ENCODE measurements at places on chromosomes 6 and 20. TPM values are rescaled to one million over a fixed set of nuclear protein-coding genes. Genes with fewer than 3 reads are reported as not detected.

GRCh38 chr6:83365931-83366330 is 64.9 kb downstream of the ME1 start:
- no peaks in the 10 kb centered on the region for H3K36me3 ChIP-seq
- no peaks in the 10 kb centered on the region for H3K4me1 ChIP-seq
- no peaks in the 10 kb centered on the region for H3K27me3 ChIP-seq
- no peak for DNase-seq
- no peak overlapping the region for H3K27ac ChIP-seq

- peak; percentile 75 for DNase-seq
- peaks cover 59% of the 10 kb centered on the region for H3K36me3 ChIP-seq
- peak within 1 kb of the TSS; percentile 87 for H3K27ac ChIP-seq
- peak within 1 kb of the TSS; percentile 96 for H3K4me3 ChIP-seq
- peaks cover 41% of the 10 kb centered on the region for H3K4me1 ChIP-seq
- no peaks in the 10 kb centered on the region for H3K27me3 ChIP-seq
Observed at GRCh38 chr6:44257025-44257752, at the start of gene SLC35B2. Gene SLC35B2, minus strand, starts transcription at chr6:44257528. Its CDS starts 118 bp downstream, at chr6:44257410.

DNA sequence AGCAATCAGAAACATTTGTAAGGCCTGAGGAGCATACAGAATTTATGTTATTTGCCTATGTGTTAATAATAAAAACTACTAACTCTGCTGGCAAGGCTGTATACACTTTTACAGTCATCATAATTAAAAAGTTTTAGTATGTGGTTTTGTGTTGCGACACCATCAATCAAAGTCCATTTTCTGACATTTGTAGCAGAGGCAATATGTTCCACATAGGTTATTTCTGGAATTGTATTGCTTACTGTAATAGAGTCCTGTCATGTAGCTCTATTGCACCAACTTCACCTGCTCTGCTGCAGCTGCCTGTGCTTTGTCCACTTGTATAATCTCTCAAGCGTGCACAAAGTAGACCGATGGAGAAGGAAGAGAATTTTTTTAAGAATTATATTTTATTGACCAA is 501.8 kb downstream of the HACE1 start:
- DNase-seq = no peak
- H3K4me3 ChIP-seq = no peak overlapping the region
- no peaks in the 10 kb centered on the region for H3K36me3 ChIP-seq
- H3K4me1 ChIP-seq = no peaks in the 10 kb centered on the region
- H3K27ac ChIP-seq = no peak overlapping the region

DNA sequence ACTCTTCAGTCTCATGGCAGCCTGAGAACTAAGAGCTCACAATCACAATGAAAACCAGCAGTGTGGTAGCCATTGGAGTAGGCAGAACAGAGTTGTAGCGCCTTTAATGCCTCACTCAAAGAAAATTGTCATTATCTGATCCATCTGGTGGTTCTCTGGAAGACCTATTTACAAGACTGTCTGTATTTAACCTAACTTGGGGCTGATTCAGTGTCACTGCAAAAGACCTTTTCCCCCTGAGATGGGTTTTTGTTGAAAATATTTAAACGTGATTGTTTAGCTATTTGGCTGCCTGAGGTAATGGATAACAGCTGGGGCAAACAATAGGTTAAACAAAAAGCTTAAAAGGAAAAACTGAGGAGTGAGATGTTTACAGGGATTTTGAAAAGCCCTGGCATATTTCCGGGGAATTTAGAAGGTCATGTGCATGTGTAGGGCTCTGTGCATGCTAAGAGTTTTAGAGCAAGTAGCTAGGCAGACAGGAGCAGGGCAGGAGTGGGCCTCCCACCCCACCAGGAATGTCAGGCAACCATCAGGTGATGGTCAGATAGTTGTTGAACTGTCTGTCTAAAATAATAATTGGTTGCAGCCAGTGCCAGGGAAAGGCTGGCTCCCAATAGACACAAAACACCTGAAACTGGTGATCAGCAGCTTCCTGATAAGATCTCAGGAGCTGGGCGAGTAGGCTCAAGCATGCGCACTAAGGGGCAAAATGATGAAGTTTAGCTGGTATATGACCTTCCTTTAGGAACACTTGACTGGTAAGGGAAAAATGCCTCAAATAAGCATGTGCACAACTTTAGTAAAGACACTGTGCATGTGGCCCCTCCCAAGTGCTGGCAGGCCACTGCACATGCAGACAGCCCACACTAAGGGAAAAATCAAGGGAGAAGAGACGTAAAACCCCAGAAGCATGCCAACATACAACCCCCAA is 70.8 kb upstream of the AKIRIN2 start:
- no peak overlapping the region for H3K4me3 ChIP-seq
- no peak for DNase-seq
- H3K36me3 ChIP-seq = no peaks in the 10 kb centered on the region
- H3K27ac ChIP-seq = no peak overlapping the region

GRCh38 chr6:17865243-17865642 is 122.2 kb downstream of the KIF13A start:
- H3K4me3 ChIP-seq = no peak overlapping the region
- no peak for DNase-seq
- no peak overlapping the region for H3K27ac ChIP-seq
- no peaks in the 10 kb centered on the region for H3K36me3 ChIP-seq

GRCh38 chr6:6392214-6393068 is 72.0 kb upstream of the F13A1 start:
- peaks cover 10% of the 10 kb centered on the region for H3K4me1 ChIP-seq
- H3K4me3 ChIP-seq = no peak overlapping the region
- no peak for DNase-seq
- H3K27ac ChIP-seq = no peak overlapping the region
- no peaks in the 10 kb centered on the region for H3K36me3 ChIP-seq

DNA sequence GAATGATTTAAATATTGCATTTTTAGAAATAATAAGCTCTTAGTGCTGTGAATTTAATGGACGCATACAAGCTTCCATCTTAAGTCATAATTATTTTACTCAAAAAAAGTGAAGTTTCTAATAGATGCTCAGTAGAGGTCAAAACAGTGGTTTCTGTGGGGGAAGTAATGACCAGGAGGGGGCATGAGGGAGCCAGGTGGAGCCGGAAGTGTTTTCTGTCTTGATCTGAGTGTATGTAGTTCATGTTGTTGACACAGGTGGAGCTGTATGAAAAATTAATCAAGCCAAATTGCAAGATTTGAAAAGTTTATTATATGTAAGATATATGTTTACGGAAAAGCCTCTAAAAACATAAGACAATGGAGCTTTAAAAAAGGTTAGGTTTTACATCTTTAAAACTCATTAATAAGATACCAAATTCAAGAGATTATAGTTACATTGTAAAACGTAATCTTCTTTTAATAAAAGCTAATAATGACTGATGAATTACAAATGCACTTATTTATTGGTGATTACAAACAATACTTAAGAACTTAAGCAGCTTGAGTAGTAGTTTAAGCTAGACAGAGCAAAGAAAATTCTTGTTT is 68.0 kb downstream of the PLAGL1 start:
- no peak for DNase-seq
- no peak overlapping the region for H3K27ac ChIP-seq
- no peaks in the 10 kb centered on the region for H3K36me3 ChIP-seq

- H3K36me3 ChIP-seq = no peaks in the 10 kb centered on the region
- H3K4me1 ChIP-seq = no peaks in the 10 kb centered on the region
- no peak overlapping the region for H3K4me3 ChIP-seq
- no peaks in the 10 kb centered on the region for H3K27me3 ChIP-seq
- DNase-seq = no peak
Observed at GRCh38 chr20:61861054-61861841, 204.4 kb downstream of the TAF4 start.

DNA sequence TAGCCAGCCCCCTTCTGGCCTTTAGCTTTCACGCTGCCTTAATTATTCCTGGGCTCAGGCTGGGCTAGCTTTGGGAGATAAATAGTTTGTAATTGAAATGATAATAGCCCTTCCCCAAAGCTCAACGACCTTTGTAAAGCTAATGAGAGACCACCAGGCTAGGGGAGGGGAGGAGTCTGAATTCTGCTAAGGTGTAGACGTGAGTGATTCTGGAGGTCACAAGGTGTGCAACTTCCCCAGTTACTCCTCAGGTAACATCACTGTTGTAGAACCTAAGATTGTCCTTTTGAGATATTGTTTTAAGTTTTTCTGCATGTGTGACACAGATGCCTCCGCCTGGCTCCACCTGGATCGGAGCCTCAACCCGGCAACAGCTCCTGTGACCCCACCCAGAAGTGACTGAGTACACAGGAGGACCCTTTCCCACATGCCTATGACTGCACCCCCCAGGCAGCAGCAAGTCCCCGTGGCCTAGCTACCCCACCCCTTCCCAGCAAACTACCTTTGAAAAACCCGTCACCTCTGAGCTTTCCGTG is 5.8 kb upstream of the GPR31 start:
- H3K4me1 ChIP-seq = no peaks in the 10 kb centered on the region
- H3K27me3 ChIP-seq = no peaks in the 10 kb centered on the region
- no peak overlapping the region for H3K27ac ChIP-seq
- H3K36me3 ChIP-seq = no peaks in the 10 kb centered on the region
- no peak overlapping the region for H3K4me3 ChIP-seq

DNA sequence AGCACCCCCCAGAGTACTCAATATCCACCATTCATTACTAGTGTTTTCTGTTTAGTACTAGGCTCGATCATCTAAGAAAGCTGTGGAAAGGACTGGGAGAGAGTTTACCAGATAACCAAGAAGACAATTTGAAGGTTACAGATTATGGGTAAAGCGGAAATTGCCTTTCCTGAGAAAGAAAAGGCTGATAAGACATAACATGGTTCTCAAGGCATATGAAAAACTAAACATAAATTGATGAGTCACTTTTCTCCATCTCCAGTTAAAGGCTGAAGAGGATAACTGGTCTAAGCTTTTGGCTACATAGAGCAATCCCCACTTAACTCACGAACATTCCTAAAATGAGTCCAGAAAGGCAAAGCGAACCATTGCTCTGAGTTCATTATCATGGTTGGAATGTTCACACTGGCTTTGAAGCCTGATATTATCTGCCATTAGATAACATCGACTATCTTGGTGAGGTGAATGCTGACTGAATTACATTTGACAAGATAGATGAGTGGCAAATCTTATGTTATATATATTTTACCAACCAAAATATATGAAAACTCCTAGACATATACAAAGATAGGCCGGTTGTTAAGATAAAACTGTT is 65.8 kb downstream of the BTBD9 start:
- peaks cover 12% of the 10 kb centered on the region for H3K36me3 ChIP-seq
- no peak for DNase-seq
- H3K27ac ChIP-seq = no peak overlapping the region
- no peak overlapping the region for H3K4me3 ChIP-seq
- H3K27me3 ChIP-seq = no peaks in the 10 kb centered on the region
- peaks cover 21% of the 10 kb centered on the region for H3K4me1 ChIP-seq

- DNase-seq = no peak
- peaks cover 9% of the 10 kb centered on the region for H3K4me1 ChIP-seq
- H3K36me3 ChIP-seq = no peaks in the 10 kb centered on the region
- H3K27me3 ChIP-seq = peaks cover 24% of the 10 kb centered on the region
- H3K27ac ChIP-seq = no peak overlapping the region
Observed at GRCh38 chr6:129771678-129772077, 61.7 kb upstream of the ARHGAP18 start.

The LSM2 gene
- total RNA-seq = 30.5 TPM

The GSTA3 gene
- total RNA-seq = 2.1 TPM

The GRIK2 gene
- 0.62 TPM for total RNA-seq
